Pancreas (tissue), 10 donors: ENCODE measurements at places on chromosomes 3 and 15.
A peak's percentile ranks its signal among the peaks of the same experiment; 100 is the strongest.

DNA sequence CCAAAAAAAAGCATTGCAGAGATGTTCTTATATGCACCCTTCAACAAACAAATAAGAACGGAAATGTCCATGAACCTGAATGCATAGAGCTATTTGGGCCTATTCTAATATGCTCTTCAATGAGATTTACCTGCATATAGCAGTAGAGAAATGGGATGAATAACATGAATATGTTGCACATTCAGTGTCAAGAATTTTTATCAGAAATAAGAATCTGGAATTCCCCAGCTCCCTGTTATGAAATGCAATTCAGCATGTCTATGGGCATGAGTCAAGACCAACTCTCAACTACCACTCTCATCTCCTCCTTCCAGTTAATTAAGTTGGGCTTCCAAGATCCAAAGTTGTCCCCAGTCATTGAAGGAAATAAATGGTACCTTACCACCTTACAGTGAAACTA, 133.7 kb upstream of the ALCAM start:
- DNase-seq, result no peak

GRCh38 chr3:149582395-149582794, 75.4 kb downstream of the WWTR1 start:
- no peak for DNase-seq

DNA sequence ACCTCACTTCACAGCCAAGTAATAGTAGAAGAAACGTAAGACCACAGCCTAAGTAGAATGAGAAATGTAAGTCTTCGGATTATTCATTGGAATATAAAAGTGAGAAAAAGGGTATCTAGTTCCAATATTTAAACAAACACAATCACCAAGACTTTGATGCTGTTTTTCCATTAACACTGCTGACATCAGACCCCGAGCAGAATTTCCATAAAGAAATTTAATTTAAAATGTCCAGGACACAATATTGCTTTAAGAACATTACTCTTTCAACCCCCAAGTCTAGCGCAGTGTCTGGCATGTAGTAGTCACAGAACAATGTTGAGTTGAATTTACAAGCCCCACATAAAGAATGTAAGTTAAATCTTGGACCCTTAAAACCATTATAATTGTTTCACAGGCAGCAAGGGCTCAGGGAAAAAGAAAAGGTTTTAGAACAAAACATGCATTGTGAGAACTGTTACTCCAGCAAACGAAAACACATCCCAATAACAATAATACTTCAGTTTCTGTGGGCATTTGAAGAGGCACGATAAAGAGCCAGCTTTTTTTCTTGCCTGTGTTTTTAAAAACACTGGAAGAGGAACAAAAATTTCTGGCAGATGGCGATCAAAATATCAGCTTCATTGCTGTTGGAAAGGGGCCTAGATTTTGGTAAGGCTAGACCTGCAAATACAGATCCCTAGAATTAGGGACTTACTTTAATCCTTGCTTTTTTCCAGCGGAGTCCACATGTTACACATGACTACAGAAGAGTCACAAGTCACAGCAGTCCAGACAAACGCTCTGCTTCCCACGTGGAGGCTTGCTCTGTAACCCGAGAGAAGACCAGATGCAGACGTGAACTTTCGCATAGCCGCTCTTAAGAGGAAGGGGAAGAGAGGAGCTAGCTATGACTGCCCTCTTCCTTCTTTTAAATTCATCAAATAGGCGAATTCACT, 77.9 kb upstream of the IGSF10 start:
- DNase-seq, result no peak

- no peak for DNase-seq
Measured at GRCh38 chr3:45558431-45558830, 36.1 kb upstream of the LIMD1 start.

DNA sequence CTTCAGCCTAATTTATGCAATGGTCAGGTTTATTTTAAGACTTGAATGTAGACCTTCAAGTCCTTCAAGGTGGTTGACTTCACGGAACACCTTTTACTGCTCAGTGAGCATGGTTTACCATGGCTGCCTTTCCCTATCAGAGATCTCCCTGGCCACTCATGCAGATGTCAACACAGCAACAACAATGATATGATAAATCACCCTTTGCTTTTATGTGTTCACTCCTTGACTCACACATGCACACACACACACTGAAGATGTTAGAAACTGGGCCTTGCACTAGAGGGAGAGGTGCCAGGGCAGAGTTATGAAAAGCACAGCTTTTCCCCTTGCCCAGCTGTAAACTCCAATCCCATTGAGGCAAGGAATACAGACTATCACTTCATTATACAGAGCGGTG, 134.4 kb downstream of the WNT5A start:
- no peak for DNase-seq

DNA sequence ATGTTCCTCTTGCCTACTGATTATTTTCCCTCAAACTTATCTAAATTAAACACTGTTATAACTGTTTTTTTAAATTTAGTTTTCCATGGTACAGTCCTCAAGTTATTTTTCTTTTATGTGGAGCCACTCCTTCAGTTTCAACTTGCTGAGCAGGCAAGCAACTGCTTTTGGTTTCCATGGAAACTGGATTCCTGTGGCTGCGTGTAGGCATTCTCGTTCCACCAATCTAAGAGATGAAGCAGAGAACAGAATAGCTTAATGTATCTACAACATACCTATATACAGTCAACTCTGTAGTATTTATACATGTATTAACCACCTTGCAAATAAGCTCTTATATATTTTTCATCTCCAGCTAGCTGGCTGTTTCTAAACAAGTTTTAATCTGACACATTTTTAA, 25.8 kb upstream of the ANXA2 start:
- DNase-seq, result no peak

DNA sequence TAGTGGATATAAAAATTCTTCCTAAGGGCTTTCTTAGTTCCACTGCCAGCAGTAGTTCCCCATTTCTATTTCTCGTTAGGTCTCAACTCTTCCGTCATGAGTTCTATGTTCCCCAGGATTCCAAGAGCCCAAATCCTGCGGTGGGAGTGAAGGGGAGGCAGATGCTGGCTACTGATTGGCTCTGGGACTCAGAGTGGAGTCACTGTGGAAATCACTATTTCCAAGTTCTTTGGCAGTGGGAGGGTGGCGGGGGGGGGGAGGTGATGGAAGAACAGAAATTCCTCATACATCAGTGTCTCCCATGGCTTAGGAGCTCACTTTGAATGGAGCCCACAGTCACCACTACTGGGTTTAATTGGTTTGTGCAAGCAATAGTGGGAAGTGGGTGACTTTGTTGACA, 5.6 kb downstream of the CCR1 start:
- no peak for DNase-seq

DNA sequence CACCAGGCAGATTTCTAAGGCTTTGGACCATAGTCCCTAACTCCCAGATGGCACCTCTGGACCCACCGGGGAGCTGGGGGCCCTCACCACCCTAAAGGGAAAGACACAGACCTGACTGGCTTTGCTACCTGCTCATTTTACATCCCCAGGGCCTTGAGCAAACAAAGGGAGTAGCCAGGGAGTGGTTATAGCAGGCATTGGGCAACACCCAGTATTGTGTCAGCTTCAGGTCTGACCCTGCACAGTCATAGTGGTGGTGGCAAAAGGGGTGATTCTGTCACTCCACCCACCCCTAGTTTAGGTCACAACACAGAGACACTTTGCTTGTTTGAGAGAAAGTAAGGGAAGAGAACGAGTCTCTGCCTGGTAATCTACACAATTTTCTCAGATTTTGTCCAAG, 352.5 kb downstream of the DIPK2A start:
- DNase-seq, result no peak

DNA sequence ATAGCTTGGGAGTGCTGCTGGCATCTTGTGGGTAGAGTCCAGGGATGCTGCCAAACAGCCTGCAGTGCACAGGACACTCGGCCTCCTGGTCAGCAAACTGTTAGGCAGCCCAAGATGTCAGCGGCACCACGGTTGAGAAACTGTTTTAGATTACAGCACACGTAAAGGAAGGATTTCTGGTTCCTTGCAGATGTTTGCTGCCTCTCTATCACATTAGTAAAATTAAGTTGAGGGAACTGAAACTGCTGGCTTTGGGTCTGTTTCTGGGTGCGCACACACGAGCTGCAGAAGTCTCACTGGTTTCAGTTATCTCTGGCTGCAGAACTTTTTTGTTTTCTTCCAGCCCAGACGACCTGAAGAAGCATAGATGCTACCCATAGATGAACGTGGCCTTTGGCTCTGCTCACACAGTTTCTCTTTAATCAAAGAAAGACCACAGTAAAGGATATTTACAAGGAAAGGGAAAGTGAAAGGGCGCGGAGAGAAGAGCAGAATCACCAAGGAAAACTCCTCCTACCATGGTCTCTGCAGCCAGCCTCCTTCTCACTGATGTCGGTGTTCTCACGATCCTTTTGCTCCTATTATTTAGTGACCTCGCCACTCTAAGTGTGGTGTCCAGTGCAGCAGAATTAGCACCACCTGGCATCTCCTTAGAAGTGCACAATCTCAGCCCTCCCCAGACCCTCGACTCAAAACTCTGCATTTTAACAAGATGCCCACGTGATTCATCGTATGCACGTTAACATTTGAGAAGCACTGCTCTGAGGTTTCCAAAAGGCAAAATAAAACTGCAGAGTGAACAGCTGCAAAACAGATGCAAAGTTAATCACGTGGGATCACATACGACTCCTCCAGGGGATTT, 50.6 kb upstream of the AKAP13 start:
- DNase-seq, result no peak

- no peak for DNase-seq
Measured at GRCh38 chr3:136142592-136142991, 53.5 kb downstream of the MSL2 start.

DNA sequence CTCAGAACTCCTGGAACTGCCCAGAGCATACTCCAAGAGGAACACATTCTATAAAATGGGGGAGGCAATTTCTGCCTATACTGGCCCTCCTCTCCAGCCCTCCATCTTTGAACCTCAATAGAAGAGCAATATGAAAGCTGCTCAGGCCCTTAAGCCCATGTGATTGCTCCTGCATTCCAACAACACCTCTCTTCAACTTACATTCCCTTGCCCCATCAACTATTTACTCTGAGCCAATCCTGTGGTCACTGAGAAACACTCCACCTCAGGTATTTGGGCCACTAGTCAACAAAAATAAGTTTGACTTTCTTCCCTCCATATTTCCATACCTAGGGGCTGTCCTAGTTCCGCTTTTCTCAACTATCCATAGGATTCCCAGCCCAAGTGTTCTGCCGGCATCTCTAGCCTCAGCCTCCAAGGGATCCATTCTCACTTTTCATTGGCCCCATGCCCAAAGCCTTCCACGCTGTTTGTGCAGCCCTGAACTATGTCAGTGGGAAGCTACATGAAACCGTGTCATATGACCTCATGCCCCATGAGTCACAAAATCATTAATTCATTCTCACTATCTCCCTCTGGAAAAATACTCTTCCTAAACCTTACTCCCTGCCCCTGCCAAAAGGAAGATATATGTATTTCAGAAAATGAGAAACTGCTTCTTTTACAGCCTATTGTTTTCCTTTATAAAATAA, 61.6 kb downstream of the GJD2 start:
- DNase-seq, result no peak

DNA sequence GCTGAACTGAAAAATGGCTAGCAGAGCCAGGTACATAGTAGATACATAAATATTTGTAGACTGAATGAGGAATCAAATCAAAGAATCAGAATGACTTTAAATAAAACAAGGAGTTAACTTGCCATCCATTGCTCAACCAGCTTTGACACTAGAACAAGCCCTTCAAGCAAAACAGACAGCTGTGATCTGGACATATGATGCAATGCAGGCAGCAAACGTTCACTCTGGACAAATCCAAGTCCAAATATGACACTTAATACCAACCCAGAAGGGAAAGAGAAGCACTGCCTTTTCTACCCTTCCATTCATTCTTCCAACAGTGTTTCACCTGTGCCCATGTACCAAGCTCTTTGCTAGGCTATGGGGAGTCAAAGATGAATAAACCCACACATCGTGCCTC, 4.5 kb downstream of the THRB start:
- no peak for DNase-seq

GRCh38 chr3:115788921-115789470, 165.7 kb downstream of the GAP43 start:
- no peak for DNase-seq

DNA sequence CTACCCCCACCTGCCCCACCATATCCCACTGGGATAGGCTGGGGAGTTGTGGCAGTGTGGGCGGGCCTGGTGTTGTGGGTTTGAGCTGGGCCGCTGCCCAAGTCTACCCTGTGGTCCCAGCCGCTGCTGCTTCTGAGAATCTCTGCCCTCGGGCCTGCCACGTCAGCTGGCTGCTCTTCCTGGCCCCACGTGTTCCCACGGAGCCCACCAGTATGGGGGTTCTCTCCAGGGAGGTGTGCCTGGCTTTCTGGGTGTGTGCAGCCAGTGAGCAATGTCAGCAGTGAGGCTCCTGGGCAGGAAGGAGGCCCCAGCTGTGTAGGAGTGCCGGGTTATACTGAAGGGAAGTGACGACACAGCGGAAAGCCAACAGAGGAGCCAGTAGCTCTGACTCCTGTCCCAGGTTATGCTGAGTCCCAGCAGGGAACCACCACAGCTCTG, 10.5 kb downstream of the GNAI2 start:
- DNase-seq, result no peak

- no peak for DNase-seq
Measured at GRCh38 chr3:4739289-4740236, 239.7 kb upstream of the BHLHE40 start.

- no peak for DNase-seq
Measured at GRCh38 chr3:5285439-5285838, 97.9 kb downstream of the EDEM1 start.

DNA sequence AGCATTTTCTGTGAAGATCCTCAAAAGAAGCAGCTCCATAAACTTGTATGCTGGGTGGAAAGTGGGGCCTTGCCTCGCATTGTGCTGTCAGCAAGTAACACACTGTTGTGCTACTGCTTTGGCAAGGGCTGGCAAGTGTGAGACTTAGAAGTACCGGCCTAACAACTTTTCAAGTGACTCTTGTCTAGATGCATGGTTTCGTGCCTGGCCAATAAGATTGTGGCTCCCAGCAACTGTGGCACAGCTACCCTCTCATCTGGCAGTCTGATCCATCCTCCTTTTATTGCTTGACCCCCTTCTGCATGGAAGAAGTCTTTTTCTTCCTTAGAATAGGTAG, 79.4 kb upstream of the VEPH1 start:
- no peak for DNase-seq

DNA sequence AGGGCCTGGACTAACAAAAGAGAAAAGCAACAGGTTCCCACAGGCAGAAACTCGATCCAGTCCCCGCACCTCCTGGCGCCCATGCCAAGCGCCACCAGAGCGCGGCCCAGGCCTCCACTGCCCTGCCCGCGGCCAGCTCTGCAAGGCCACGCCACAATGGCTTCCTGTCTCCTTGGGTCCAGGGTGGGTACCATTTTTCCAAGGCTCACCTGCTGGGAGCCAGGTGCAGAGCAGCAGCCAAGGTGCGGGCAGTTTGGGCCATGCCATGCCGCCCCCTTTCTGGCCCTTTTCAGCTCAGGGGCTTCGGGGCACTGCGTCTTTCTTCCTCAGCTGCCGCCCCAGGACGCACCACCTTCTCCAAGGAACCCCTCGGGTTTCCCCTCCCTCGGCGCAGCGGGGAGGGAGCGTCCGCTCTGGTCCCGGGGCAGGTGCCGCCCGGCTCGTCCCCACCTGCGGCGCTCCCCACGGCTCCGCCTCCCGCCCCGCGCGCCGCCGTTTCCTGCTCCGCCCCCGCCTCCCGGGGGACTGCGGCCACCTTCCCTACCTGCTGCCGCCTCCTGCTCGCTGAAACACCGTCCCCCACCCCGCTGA, at the start of gene ILDR1:
Gene ILDR1 (minus strand): TSS at position 437 of the 591 bp plus-strand sequence. CDS start 170 bp downstream, at position 267.
- peak; percentile 91 for DNase-seq

- DNase-seq, result peak; percentile 76
Measured at GRCh38 chr15:74631935-74632560, 16.4 kb downstream of the CLK3 start.

- DNase-seq, result no peak
Measured at GRCh38 chr3:131328721-131329120, 52.9 kb upstream of the NUDT16 start.

- DNase-seq, result no peak
Measured at GRCh38 chr3:102484363-102484762, 49.5 kb downstream of the ZPLD1 start.
